ENCODE measurements at places on chromosomes 2 and 18.
A peak's percentile ranks its signal among the peaks of the same experiment; 100 is the strongest.

DNA sequence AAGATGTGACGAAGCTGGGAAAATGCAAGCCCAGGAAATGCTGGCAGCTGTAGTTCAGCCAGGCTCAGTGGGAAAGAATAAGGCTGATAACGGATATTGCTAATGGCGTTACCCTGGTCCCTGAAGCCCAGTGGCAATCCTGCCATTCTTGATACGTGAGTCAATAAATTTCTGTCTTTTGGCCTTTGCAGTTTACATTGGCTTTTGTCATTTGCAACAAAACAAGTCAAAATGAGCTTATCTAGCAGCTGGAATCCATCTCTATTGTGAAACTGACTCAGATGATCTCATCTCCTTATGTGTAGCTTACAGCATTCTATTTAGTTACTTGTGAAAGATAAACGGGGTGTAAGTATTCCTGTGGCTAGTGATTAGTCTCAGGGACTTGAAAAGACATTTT is 43.8 kb downstream of the ARL6IP6 start:
- no peak for DNase-seq

DNA sequence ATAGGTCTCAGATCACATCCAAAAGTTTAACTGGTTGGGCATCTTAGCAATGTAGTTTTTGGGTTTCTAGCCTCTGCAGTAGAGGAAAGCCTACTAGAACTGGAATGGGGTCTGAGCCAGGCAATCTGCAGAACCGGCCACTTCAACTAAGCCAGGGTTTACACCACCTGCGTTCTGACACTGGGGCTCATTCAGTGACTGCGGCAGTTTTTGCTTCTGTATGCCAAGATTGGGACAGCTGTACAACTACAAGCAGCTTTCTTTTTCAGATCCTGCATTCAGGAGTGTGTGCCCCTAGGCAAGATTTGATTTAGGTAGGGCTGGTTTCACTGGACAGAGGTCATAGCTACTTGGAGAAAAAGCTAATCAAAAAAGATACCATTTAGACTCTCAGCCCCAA is 43.7 kb upstream of the IGFBP5 start:
- DNase-seq: no peak

DNA sequence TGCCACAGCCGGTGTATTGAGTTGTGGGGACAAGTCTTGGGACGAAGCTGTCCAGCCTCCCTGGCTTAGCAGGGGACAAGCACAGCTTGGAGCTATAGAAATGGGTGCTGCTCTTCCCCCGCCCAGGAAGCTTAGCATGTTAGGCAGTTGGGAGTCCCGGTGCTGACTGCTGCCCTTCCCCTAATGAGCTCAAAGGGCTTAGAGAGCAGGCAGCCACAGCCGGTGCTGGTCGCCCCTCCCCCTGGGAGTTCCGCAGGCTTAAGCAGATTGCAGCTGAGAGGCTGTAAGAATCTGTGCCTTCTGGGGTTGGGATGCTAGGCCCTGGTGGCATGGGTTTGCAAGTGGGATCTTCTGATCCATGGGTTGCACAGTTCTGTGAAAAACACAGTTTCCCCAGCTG is 237.3 kb downstream of the DCDC2C start:
- no peak for DNase-seq

- DNase-seq: peak; percentile 20
These were observed 418.2 kb upstream of the HS6ST1 start for GRCh38 chr2:128736689-128737545.

DNA sequence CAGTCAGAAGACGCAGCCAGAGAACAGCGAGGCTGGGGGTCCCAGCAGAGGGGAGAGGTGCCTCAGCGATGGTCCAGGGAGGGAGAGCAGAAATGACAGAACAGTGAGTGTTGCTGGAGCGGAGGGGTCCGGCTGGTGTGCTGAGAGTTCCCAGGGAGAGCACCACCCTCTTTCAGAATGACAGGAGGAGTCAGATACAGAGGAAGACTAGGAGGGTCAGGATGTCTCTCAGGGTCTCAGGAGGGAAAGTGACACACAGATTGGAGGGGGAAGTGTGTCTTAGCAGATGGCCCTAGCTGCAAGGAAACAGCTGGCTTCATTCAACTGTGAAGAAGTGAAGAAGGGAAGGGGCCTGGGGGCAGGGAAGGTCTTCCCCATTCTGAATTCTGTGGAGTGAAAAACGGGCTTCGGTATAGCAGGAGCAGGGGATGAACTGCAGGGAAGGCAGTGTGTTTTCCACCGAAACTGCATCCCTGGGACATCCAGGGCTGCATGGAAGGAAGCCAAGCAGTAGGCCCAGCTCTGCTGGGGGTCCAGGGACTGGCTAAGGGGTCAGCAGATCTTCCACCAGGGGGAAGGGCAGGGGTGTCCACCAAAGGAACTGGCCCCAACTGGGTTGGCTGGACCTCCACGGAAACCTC is 90.0 kb upstream of the OTOS start:
- DNase-seq: no peak

- no peak for DNase-seq
These were observed 24.2 kb downstream of the TMEM178A start for GRCh38 chr2:39689876-39690275.

GRCh38 chr2:149090706-149091105 is 52.2 kb downstream of the LYPD6B start:
- no peak for DNase-seq

- no peak for DNase-seq
These were observed at the start of gene CHRND for GRCh38 chr2:232525791-232526371. TSS of gene CHRND (plus strand) at chr2:232526160. CDS start at chr2:232526216, 56 bp downstream.

DNA sequence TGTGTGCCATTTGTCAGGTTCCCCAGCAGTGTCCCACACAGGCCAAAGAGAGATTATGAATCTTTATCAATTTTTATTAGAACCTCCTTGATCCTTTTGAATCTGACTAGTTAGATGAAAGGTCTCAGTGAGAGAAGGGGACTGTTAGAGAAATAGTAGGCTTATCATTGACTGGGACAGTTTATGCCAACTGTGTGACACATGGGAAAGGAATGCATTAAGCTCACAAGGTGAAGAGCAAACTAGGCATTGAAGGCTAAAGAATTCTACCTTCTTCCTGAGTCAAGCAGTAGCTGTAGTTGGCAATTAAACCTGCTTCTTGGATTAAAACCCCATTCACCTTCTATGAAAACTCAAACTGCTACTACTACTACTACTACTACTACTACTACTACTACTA is 389.6 kb upstream of the CDH19 start:
- DNase-seq: peak; percentile 84

- peak; percentile 95 for DNase-seq
These were observed 47.5 kb upstream of the ASB1 start for GRCh38 chr2:238379096-238379810.

DNA sequence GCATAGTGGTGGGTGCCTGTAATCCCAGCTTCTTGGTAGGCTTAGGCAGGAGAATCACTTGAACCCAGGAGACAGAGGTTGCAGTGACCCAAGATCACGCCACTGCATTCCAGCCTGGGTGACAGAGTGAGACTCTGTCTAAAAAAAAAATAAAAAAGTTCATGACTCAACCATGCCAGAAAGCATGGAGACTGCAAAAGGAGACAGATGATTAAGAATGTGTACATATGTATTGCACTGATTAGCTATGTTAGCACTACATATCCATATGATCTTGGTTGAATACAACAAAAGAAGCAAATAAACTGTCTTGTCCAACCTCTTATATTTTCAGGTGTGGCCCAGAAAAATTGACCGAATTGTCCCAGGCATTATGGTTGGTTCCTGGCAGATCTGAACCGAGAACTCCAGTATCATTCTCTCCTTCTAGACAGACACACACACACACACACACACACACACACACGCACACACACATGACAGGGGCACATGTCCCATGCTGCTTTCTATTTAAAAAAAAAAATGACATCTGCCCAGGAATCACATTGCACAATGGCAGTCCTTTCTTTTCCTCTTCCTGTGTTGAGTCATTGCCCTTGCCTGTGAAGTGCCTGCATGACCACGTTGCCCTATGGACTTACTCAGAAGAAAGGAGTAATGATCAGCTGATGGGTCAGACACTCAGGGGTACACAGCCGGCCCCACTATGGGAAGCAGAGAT is 65.6 kb downstream of the MYCN start:
- DNase-seq: peak; percentile 28

DNA sequence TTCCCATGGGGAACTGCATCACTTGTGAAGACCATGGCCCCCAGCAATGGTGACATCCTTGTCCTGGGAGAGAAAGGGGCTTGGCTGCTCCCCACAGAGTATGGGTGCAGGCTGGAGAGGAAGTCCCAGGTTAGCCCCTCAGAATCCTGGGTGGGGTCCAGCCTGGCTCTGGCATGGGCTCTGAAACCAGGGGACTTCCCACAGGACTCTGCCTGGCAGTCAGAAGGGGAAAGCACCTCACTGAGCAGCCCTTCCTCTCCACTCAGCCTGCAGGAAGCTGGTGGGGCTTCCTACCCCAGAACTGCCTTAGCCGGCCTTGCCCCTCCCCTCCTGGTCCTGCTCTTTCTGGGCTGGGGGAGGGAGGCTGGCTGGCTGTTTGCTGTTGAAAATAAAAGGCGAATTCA is 3.7 kb downstream of the NEURL3 start:
- DNase-seq: no peak

GRCh38 chr2:150286730-150287362 is 200.6 kb downstream of the RND3 start:
- no peak for DNase-seq

GRCh38 chr2:200428961-200429665 is 80.8 kb downstream of the KCTD18 start:
- no peak for DNase-seq

- DNase-seq: no peak
These were observed 181.1 kb downstream of the ZRANB3 start for GRCh38 chr2:135349941-135350340.

DNA sequence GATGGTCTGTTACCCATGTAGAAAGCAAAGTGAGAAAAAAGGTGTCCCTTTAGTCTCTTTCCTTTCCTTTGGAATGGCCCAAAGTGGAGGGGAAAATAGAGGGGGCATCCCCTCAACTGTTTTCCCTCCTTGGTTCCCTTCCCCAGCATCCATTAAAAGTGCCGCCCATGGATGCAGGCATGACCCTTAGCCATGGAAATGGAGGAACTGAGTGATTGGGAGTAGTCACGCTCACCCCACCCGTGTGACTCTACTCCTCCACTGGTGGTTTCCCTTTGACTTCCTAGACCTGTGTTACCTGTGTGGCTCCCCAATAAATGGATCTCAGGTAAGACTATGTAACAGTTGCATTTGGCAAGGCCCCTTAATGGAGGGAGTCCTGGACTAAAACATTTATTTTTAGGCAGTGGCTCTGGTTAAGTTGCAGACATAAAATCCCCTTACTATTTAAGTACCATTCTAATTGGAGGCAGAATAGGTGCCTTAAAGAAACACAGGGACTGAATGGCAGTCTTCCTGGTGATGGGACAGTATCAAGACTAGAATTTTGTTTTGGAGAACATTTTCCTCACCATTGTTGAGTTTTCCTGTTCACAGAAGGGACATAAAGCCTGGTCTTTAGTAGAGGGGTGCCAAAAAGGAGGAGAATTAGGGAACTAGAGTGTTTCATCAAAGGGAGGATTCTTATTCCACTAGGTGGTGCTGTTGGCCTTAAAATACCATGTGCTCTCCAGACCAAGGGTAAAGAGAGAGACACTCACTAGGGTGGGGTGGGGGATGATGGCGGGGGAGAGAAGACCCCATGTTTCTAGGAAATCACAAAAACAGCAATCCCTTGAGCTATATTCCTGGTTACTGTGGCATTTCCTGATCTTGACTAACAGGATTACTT is 25.7 kb upstream of the PLA2R1 start:
- DNase-seq: no peak

- DNase-seq: no peak
These were observed 29.8 kb upstream of the YES1 start for GRCh38 chr18:841647-842370.

DNA sequence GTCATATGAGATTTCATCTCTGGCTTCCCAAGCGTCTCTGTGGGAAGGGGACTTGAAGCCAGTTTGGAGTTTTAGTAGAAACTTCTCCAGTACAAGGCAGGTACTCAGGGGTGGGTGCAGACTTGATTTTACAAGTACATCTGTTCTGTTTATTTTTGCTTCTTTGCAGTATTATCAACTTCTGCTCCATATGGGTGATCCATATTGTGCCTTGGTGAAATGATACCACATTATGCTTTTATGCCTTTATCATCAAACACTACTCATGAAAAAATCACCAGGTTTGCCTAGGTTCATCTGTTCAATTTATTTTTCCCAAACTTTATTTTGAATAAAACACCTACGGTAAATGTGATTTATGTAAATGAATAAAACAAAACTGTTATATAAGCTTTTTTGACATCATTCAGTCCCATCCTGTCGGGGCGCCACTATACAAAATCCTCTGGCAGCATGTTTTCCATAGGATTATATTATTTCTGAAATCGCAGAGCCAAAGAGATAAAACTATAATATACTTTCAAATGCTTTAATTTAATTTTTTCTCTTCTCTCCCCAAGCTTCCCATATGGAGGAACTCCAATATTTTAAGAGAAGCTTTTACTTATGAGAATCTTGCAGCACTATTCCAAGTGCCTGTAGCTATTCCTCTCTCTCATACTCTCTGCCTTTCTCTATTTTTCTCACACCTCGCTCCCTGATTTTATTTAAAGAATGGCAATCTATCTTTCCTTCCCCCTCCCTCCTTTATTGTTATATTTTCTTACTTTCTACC is 490.9 kb downstream of the RNF144A start:
- DNase-seq: no peak

DNA sequence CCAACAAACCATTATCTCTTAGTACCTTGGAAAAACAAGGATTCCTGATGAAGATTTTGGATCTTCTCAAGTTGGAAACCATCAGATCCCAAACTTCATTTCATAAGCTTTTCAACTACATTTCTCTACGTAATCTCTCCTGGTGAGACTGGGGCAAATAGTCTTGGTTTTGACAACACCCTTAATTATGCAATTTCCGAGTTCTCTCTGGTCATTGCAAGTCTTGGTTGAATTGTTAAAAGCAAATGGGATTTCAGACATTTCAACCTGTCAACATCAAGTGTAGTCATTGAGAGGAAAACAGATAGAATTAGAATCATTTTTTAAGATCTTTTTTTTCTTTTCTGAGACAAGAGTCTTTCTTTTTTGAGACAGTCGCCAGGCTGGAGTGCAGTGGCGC is 26.2 kb downstream of the KLF7 start:
- DNase-seq: no peak

GRCh38 chr2:200305797-200306195 is 697 bp upstream of the SPATS2L start:
- DNase-seq: peak; percentile 70

- no peak for DNase-seq
These were observed 412 bp downstream of the GPD2 start for GRCh38 chr2:156436497-156437085.

GRCh38 chr18:79248495-79249060 is 147.2 kb upstream of the NFATC1 start:
- DNase-seq: no peak

DNA sequence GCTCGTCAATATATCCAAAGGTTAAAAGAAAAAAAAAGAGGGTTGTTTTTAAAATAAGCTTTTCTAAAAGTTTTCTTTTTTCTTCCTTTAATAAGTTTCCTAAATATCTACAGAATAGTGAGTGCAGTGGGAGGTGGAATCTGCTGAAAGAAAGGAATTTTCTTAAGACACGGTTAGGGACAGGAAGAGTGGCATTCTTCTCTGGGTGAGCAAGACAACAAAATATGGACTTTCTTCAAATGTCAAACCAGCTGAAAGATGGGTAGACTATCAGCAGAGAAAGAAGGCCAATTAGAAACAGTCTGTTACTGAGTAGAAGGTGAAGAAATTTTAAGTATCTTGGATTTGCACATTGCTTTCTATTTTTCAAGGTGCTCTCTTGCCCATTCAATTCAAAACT is 222.7 kb upstream of the PIK3C3 start:
- DNase-seq: no peak

- DNase-seq: no peak
These were observed 110.9 kb upstream of the BZW1 start for GRCh38 chr2:200700856-200701255.

GRCh38 chr2:65300134-65300760 is 72.6 kb downstream of the ACTR2 start:
- DNase-seq: no peak

- peak; percentile 94 for DNase-seq
These were observed 8.5 kb upstream of the DAW1 start for GRCh38 chr2:227862741-227863588.
